ENCODE measurements at places on chromosomes 1 and 21. TPM values are rescaled to one million over a fixed set of nuclear protein-coding genes. Genes with fewer than 3 reads are reported as not detected.

- DNase-seq, result no peak
Measured at GRCh38 chr1:72830606-72831390, 548.5 kb upstream of the NEGR1 start.

DNA sequence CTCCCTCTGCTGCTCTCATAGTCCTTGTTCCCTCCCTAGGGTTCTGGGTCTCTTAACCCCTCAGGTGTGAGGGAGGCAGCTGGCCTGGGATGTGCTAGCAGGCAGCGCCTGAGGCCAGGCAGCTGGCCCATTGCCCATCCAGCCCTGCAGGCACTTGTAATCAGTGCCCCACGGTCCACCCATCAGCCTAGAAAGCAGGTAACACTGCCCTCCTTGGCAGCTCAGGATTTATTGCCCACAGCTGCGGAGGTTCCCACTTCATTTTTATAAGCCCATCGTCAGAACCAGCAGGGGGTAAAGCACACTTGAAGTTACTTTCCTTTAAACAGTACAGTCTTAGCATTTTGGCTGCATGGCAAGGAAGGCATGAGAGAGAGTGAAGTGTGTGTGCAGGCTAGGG is 70.6 kb downstream of the TMEM53 start:
- DNase-seq, result no peak

ANKRD35 gene
- total RNA-seq, result 0.82 TPM

GRCh38 chr1:209404577-209404976 is 178.9 kb upstream of the CAMK1G start:
- DNase-seq, result no peak

- DNase-seq, result no peak
Measured at GRCh38 chr21:27058673-27059605, 92.1 kb upstream of the ADAMTS5 start.

GRCh38 chr1:32249831-32250525 is 1.1 kb upstream of the LCK start:
- DNase-seq, result no peak

CD48 gene
- total RNA-seq, result 0.82 TPM

- no peak for DNase-seq
Measured at GRCh38 chr1:165353731-165354671, 2.5 kb downstream of the LMX1A start.

GUCA2A gene
- not detected for total RNA-seq

BRINP3 gene
- 51.8 TPM for total RNA-seq

DNA sequence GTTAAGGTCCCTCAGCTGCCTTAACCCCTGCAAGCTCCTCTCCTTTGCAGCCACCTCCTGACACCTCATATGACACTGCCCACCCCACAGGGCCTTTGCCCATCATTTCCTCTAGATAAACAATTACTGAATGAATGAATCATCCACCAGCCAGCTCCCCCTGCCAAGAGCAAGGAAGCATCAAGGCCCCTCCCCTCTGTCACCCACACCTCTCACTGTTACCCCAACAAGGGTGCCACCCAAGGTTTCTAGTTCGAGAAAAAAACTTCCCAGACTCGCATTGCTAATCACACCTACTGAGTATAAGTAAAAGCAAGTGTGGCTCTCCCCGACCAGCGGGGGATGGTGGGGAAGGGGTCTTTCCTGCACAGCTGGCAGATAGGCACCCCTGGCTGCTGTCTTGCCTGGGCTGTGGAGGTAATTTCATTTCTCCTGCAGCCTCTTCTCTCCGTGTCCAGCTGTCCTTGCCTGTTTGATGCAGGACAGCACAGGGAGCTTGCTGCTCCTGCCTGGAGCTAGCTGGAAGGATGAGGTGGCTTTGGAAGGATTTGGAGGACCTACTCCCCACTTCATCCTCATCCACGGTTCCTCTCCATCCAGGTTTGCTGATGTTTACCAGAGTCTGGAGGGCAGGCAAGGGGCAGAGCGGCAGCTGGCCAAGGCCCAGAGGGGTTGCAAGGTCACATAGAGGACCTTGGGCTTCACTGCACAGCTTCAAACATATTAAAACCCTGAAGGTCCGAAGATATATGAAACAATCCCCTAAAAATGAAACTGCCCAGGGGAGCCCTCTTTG is 33.1 kb upstream of the LBR start:
- no peak for DNase-seq

RPL5 gene
- 2,066 TPM for total RNA-seq

FCER1G gene
- 2.0 TPM for total RNA-seq

C1orf210 gene
- not detected for total RNA-seq

ZMPSTE24 gene
- 54.2 TPM for total RNA-seq

DNA sequence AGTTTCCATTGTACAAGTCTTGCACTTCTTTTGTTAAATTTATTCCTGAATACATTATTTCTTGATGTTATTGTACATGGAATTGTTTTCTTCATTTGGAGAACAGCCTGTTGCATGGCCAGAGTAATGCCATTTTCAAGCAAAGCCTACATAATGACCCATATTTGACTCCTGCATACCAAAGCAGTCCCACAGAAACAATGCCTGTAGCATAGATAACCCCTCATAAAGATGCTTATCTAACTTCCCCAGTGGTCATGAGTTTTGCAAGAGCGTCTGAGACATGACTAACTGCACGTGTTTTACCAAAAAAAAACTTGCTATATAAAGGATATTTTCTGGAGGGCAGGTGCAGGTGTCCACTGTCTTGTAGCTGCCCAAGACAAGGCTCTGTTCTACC is 30.3 kb upstream of the RLF start:
- no peak for DNase-seq

KRTAP19-1 gene
- not detected for total RNA-seq

CHI3L2 gene
- 0.41 TPM for total RNA-seq
